ENCODE measurements at places on chromosomes 4 and X. TPM values are rescaled to one million over a fixed set of nuclear protein-coding genes. Genes with fewer than 3 reads are reported as not detected.
A peak's percentile ranks its signal among the peaks of the same experiment; 100 is the strongest.

DNA sequence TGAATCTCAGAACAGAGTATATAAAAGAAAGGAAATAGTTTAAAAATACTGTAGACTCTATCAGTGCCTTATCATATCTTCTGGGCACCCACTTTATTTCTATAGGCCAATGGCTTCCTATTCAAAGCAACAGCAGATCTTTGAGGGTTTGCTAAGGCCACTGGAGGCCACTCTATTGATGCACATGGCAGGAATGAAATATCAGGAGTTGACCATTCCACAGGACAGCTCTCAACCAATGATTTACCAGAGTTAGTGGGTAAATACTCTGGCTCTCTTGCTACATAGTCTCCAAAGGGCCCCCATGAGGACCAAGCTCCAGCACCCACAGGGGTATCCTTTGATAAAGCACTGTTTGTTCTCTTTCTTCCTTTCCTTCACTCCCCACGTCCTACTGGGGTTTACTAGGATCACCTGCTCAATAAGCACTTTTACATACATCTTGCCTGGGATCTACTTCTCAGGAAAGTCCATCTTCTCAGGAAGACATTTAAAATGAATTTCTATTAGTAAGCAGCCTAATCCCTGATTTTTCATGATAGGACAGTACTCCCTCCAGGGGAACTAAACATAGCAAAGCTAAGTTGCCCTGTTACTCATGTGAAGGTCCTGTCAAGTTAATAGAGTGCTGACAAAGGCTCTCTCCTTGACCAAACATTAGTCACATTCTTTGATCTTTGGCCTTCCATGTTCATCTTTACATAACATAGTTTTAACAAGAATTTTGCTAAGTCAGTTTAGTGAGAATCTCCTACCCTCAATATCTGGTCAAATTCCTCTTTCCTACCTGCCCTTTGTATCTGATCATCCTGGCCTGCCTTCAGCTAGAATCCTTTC lies 459.7 kb downstream of the GRXCR1 start:
- no peak for DNase-seq

Gene BTK
- not detected for total RNA-seq

Gene RXFP1
- total RNA-seq = not detected

DNA sequence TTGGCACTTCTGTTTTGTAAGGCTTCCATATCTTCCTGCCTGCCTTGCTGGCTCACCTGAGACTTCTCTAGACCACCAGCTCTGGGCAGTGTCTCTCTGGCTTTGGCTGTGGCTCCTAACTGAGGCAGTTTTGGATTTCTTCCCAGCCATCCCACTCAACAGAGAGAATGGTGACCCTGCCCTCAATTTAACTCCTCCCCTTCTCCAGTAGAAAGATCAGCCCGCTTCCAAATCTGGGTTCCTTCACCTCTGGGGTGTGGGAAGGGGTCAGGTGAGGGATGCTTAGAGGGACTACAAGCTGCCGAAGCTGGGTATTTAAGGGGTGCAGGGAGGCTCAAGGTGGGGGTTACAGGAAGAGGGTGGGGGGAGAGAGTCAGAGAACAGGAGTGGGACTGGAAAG lies 23.7 kb downstream of the NAP1L5 start:
- no peak for DNase-seq

DNA sequence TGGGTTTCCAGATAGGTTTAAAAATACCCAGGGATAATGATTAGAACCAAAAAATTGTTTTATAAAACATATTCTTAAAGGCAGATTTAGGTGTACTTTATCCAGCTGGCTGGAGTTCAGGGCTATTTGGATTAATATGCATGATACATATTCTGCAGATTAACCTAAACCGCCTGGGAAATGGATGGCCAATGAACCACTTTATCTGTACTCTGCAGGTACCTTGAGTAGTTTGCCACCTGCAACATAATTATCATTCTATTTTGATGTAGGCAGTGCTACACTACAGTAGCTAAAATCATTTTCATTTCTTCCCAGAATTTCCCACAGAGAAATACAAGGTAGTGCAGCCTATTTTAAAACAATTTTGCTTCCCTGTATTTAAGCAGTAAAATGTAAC lies 683.2 kb upstream of the GNPDA2 start:
- no peak for DNase-seq

GRCh38 chrX:50450324-50450723 lies 20.3 kb downstream of the DGKK start:
- no peak for DNase-seq

Gene GRIA3
- not detected for total RNA-seq

DNA sequence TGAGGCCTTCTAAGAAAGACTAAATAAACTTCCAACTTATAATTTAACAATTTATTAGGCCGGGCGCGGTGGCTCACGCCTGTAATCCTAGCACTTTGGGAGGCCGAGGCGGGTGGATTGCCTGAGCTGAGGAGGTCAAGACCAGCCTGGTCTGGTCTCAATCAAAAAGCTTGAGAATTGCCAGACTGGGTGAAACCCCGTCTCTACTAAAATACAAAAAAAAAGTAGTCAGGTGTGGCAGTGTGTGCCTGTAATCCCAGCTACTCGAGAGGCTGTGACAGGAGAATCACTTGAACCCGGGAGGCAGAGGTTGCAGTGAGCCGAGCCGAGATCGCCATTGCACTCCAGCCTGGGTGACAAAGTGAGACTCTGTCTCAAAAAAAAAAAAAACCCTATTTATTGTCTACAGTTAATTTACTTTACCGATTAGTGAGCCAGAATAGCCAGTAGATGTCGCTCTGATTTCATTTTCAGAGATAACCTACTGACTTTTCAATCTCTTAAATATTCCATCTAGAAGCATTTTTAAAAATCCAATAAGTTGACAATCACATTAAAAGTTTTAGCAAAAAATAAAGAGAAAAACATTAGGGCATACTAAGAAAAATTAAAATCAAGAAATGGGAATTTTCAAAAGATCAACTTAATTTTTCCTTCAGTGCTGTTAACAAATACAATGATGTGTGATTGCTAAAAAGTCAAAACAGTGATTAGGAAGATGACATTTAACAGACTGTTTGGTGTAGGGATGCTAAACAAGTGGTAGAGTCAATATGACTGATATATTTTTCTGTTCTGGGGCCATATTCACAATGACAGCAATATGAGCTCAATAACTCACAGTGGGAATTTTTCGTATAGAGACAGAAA lies 4.3 kb upstream of the SHROOM3 start:
- peak; percentile 61 for DNase-seq

GRCh38 chr4:4217113-4217512 lies 9.6 kb downstream of the OTOP1 start:
- no peak for DNase-seq

GRCh38 chrX:141733371-141733770 lies 34.8 kb upstream of the SPANXD start:
- DNase-seq = no peak

DNA sequence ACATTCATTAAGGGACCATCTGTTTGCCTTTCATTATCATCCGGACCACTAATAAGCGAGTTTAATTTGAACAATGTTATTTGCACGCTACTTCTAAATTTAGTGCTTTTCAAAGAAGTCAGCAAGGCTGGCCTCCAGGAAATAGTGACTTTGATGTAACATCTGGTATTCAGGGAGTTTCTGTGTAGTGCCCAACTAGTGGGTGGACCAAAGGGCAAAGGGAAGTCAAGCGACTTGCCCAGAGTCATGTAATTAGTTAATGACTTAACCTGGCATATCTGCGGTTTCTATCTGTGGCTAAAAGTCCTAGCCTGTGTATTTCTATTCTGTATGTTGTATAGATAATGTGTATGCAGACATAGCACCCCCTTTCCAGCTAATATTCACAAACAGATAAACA lies 56.3 kb upstream of the LCORL start:
- DNase-seq = no peak

DNA sequence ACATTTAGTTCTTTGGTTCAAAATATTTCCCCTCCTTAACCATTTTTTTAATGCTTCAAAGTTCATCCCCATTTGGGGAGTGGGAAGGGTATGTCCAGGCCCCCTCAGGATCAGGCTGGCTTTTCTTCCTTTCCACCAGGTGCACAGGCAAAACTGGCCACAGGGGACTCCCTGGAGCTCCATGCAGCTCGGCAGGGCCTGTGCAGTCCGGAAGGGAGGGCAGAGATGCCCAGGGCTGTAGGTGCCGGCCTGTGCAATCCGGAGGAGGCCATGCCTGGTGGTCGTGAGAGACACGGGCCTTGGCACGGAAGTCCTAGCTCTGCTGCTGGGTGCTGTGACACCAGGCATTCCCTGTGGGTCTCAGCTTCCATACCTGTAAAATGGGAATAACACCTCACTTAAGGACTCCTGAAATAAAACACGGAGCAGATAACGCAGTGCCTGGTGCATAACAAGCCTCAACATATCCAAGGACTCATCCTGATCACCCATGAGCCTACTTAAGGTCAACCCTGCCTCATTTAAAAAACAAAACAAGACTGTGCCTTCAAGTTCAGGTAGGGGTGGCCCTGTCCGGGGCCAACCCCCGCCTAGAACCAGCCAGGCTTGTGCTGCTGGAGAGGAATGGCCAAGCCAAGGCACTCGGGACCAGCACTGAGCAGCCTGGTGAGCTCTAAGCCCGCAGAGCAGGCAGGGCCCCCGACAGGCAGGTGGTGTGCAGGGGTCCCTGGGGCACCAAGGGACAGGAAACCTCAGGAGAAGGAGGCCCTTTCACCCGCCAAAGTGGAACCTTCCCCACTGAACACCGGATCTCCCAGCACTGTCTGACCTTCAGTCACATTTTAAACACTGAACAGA lies 21.2 kb upstream of the CYP4V2 start:
- DNase-seq = no peak

GRCh38 chr4:74117024-74117534 lies 18.1 kb upstream of the CXCL2 start:
- DNase-seq = peak; percentile 36

- DNase-seq = no peak
Measured at GRCh38 chr4:3689006-3689405, 77.2 kb upstream of the ADRA2C start.

- peak; percentile 57 for DNase-seq
Measured at GRCh38 chrX:65035446-65035770, 59.2 kb upstream of the ZC4H2 start.

Gene ANXA5
- total RNA-seq = 153 TPM

DNA sequence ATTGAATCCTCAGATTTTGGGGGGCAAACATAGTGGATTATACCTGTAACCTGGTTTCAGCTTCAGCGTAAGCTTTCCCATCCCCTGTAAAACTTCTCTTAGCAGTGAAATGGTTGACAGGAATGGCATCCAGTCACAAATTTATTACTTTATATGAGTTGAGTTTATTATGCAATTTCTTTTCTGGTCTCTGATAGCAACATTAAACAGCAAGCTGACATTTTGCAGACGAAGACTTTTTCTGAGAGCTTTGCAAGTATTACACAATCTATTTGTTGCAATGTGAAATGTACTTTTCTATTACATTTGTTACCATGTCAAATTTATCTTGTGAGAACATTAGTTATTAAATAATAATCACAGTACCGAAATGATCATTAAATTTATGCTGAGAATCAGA lies 60.6 kb downstream of the GSPT2 start:
- no peak for DNase-seq

DNA sequence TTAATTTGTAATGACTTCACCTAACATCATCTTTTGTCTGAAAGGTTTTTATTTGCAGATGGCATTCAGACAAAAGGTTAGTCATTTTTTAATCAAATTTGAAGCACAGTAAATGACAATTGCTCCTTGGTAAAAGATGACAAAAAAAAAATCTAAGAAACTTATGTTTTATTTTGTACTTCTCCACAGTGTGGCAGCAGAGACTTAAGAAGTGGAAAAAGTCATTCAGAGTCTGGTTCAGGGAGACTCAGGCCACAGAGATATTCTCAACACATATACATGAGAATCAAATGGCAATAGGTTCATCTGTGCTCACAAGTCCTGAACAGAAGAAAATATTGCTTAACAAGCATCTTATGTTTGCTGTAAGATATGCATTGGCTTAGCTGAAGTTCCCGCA lies 436.2 kb downstream of the KCNIP4 start:
- DNase-seq = peak; percentile 84

DNA sequence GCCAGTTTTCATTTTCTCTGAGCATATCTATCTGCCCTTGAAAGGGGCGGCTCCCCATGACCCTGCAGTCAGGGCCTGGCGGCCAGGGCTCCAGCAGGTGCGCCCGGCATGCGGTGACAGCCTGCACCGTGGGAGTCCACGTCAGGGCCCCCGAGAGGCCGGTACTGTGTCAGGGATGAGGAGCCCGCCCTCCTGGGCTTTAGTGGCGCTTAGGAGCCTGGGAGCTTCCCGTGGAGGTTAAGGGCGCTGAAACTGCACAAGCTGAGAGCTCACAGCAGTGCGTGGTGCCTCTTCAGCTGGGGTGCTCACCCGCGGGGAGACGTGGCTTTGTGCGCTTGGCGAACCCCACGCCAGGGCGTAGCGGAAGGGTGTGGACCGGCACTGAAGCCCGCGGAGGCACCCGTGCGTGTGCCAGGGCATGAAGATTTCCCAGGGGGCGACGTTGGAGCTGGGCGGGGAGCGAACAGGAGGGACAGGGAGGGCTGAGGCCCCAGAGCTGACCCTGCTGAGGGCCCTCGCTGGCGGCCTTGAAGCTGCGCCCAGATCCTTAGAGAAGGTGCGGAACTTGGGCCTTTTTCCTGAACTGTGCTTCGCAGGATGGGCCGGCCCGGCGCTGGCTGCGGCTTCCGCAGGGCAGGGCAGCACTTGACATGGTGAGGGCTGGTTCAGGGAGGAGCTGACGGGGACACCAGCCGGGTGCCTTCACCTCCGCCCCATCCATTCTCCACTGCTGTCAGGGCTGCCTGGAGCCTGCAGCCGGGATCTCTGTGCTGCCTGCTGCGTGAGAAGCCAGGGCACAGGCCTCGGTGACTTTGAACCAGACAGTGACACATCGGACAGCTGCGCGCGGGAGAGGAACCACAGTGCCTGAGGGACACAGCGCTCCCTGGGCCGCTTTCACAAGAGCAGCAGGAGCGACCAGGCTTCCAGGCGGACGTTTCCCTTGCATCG lies 32.9 kb downstream of the HTT-AS start:
- peak; percentile 59 for DNase-seq

Gene RBM3
- total RNA-seq = 376 TPM

- no peak for DNase-seq
Measured at GRCh38 chr4:79281566-79282359, 44.1 kb downstream of the NAA11 start.

DNA sequence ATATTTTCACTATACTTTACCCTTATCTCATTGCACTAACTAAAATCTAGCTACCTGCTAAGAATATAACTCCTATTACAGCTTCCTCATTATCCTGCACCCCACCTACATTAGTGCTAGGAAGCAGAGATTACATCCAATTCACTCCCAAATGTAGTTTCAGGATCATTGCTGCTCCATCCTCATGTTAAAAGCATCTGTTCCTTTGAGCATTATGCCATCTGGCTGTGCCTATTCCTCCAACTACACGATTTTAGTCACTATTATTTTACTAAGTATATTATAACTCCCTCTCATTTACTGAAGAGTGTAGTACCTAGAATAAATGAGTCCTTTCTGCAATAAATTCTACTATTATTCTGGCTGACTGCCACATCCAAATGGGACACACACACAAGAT lies 1586.9 kb downstream of the TECRL start:
- DNase-seq = no peak

Gene NOX1
- total RNA-seq = not detected

DNA sequence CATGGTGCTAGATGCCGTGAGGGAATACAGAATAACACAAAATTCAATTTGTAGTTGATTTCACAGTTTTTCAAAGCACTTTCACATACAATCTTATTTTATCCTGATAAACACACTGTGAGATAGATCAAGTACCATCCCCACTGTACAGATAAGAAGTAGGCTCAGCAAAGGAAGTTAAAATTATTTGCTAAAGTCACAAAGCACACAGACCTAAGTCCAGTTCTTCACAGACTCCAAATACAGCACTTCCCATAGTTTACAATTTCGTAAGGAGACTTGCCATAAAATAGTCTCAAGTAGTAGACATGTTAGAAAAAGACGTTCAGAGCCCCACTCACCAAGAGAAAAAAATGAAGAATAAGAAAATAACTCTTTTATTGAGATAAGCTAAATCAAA lies 7.8 kb upstream of the CUL4B start:
- no peak for DNase-seq

Gene POF1B
- total RNA-seq = not detected
